ENCODE measurements at places on chromosomes 7 and 10.
A peak's percentile ranks its signal among the peaks of the same experiment; 100 is the strongest.

DNA sequence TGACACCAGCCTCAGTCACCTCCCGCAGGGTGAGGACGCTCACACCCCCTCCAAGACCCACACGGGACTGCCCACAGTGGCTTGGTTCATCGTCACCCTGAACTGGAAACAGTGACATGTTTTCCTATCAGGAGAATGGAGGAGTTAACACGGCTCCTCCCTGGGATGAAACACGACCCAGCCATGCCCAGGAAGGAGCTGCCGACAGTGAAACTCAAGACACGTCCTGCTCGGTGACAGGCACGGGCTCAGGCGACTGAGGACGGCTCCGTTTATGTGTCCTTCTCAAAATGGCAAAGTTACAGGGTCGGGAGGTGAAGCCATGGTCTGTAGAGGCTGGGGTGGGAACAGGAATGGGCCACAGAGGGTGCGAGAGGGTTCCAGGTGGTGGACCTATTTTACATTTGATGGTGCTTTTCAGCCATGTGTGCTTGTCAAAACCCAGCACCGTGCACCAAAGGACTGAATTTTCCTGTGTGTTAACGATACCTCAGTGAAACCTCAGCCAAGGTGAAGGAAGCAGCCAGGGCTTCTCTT lies 272.4 kb downstream of the ADARB2 start:
- no peak for DNase-seq

DNA sequence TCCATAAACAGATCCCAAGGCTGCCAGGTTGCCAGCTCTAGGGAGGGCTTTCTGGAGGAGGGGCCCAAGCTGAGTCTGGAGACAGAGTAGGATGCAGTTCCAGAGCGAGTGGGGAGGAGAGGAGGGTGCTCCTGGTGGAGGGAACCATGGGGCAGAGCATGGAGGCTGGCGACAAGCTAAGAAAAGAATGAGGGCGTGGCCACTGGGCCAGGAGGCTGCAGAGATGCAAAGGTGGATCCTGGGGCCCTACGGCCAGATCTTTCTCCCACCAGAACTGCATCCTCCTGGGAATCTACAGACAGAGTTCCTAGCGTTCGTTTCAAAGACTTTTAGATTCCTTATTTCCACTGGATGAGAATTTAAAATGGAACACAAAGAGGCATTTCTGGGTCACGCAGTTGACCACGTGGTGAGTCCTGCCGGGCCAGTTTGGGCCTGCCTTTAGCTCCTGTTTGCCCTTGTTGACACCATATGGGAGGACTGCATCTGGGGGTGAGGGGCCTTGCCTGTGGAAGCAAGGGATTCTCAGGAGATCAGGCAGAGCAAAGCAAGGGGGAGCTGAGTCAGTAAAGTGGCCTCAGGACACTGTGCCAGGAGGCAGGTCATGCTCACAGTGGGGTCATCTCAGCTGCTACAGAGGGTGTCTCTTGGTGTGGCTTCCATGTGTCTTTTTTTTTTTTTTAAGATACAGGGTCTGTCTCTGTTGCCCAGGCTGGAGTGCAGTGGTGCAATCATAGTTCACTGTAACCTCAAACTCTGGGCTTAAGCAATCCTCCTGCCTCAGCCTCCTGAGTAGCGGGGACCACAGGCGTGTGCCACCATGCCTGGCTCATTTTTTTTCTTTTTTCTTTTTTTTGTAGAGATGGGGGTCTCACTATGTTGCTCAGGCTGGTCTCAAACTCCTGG lies 137.8 kb downstream of the SH3PXD2A start:
- DNase-seq, result no peak

DNA sequence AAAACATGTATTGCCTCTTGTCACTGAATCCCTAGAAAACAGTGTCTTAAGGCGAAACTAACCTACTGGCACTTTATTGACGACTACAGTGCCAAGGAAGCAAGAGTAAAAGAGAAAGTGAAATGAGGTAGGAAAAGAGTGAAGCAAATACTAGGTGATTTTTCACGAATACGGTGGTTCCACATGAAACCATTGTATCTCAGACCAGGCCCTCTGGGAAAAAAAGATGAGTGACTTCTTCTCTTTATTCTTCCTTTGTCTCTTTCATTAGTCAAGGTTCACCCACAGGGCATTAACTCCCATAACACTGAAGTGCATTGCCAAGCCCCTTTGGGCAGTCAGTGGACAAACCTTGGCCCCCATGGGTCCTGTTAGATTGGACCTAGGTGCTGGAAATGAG lies 16.2 kb upstream of the MACC1 start:
- no peak for DNase-seq

DNA sequence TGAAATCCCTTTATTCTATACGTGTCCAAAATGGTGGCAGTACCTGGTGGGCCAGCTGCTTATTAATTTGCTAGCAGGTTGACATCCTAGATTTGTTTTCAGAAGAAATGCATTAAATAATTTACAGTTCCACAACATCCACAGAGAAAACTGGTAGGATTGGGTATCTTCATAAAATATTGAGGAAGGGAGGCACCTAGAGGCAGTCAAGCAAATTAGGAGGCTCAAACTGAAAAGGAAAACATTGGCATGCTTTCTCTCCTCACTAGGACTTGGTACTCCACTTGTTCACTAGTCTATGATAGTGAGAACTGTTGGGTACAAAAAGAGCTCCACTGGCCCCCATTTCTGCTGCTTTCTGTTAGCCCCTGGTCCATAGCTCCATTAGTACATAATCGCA lies 18.3 kb upstream of the LRGUK start:
- DNase-seq, result no peak

- DNase-seq, result no peak
These were observed 53.6 kb upstream of the WNT16 start for GRCh38 chr7:121275204-121275603.

GRCh38 chr7:99380032-99380822 lies 5.7 kb downstream of the ARPC1B start:
- peak; percentile 66 for DNase-seq
